Stimulated activated CD4-positive, alpha-beta T cell treated with anti-CD3 and anti-CD28 coated beads, TNF-alpha, amount 100 ng/mL, for 48 hours (primary cell): ENCODE measurements at places on chromosomes 5 and 9.

- no peak for DNase-seq
Measured at GRCh38 chr9:128555180-128555721, 2.9 kb downstream of the SPTAN1 start.

DNA sequence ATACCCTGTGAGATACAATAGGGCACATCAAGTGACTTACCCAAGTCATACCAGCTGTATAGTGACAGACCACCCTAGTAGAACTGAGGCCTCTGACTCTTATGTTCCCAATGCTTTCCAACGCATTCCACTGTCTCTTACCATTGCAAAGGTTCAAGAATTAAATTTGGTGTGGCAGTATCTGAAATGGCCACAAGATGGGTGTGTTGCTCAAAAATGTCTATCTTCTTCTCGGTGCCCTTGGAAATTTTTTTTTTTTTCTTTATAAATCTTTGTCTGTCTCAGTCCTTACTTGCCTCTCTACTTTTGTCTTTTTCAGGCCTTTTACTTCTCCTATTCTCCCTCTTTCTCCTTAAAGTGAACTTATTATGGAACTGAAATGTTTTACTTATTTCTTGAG lies 48.4 kb downstream of the GPR21 start:
- no peak for DNase-seq

GRCh38 chr9:7234144-7234543 lies 476.4 kb downstream of the KDM4C start:
- DNase-seq: peak; percentile 30

GRCh38 chr5:111993242-111993641 lies 236.2 kb upstream of the NREP start:
- no peak for DNase-seq

GRCh38 chr9:123568691-123569688 lies 213.0 kb downstream of the CRB2 start:
- no peak for DNase-seq

DNA sequence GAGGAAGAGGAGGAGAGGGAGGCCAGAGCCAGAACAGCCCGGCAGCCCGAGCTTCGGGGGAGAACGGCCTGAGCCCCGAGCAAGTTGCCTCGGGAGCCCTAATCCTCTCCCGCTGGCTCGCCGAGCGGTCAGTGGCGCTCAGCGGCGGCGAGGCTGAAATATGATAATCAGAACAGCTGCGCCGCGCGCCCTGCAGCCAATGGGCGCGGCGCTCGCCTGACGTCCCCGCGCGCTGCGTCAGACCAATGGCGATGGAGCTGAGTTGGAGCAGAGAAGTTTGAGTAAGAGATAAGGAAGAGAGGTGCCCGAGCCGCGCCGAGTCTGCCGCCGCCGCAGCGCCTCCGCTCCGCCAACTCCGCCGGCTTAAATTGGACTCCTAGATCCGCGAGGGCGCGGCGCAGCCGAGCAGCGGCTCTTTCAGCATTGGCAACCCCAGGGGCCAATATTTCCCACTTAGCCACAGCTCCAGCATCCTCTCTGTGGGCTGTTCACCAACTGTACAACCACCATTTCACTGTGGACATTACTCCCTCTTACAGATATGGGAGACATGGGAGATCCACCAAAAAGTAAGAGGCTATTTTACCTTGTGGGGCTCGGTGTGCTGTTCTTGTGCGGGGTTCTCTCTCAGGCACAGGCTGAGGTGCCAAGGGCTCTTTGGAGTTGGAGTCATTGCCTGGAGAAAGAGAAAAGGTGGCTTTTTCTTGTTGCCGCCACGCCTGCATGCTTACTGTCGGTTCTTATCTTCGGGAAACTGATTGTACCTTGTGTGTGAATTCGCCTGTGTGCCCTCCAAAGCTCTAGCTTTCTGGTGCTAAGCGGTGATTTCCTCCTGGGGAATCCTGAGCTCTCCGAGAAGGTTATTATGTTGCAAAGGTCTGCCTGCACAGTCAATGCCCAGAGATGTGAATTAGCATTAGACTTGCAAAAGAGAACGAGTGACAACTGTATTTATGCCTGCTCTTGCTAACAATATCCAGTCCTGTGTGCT lies at the start of gene ISL1:
Gene ISL1, plus strand, starts transcription at position 318 of the 991 bp plus-strand sequence. Its CDS starts 224 bp downstream, at position 542.
- no peak for DNase-seq

- DNase-seq: no peak
Measured at GRCh38 chr9:21994556-21995005, at the start of gene CDKN2B-AS1. CDKN2B-AS1 (plus strand) TSS chr9:21994791.

DNA sequence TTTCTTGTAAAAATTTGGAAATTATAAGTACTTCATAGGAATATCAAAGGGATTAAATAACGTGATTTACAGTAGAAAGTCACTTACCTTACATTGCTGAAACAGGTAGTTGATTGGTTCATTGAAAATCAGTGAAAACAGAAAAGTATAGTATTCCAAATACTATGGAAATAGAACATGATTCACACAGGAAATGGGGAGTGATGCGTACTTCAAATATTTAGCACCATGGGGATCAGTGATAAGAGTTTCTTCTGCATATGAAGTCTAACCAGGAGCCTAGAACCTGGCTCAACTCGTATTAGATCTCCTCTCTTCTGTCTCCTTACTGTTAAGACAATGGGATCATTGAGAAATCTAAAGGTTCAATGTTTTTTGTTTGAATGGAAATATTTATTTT lies 133.3 kb downstream of the FAM174A start:
- no peak for DNase-seq

- DNase-seq: no peak
Measured at GRCh38 chr5:2813678-2814077, 62.2 kb upstream of the IRX2 start.

DNA sequence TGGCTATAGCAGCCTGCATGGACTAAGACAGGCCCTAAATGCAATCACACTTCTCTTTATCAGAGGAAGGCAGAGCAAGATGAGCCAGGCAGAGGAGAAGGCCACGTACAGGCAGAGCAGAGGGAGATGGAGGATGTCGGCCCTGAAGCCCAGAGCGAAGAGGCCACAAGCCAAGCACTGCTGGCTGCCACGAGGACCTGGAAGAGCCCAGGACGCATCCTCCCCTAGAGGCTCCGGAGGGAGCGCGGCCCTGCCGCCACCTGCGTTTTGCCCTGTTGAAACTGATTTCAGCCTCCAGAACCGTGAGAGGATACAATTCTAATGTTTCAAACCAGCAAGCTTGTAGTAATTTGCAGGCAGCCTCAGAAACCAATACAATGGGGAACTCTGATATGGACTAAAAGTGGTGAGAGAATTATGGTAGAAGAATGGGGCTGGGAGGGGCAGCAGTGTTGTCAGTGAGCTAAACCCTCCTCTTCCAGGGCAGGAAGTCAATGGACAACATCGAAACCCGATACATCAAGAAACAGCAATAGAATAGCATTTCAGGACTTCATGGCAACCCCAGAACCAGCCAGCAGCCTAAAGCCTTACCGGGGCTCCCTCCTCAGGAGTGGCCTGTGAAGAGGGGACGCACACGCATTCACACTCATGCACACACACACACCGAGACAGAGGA lies 32.6 kb downstream of the ADAMTS2 start:
- no peak for DNase-seq

DNA sequence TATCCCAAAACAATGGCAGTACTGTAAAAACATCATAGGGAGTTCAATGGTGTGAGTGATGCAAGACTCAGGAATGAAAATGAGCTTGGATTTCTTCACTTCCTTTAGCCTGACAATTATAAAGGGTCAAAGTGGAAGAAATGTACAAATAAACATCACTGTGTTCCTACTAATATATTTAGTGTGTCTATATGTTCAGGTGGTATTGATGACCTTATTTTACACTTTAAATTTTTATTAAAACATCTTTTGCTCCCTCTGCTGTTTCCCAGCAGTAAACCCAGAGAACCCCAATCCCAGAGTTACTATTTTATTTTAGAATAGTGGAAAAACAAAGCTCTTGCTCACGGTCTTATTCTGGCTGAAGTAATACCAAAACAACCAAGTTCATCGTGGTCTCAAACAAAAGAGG lies 2.0 kb downstream of the LOX start:
- no peak for DNase-seq

GRCh38 chr9:82488313-82489200 lies 500.0 kb downstream of the SPATA31D1 start:
- DNase-seq: no peak

DNA sequence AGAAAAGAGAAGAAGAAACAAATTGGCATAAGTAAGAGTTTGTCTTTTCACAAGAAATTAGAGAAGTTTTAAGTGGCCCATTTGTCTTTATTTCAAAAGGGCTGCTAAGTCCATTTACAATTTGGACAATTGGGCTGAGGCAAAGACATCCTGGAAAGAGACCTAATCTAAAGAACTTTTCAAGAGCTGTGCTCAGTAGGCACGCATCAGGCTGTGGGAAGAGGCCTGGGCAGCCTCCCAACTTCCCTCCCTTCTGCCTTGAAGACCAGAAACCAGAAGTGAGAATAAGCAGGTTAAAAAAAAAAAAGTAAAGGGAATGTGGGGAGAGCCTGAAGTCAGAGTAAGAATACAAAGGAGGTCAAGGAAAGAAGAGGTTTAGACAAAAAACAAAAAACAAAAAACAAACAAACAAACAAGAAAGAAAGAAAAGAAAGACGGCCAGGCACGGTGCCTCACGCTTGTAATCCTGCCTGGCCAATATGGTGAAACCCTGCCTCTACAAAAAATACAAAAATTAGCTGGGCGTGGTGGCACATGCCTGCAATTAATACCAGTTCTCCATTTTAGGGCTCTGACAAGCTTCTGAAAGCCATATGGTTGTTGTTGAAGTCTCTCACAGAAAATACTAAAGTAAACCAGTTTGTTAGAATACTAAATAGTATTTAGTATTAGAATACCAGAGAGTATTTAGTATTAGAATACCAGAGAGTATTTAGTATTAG lies 48.0 kb upstream of the CEP78 start:
- no peak for DNase-seq

GRCh38 chr5:156641686-156642085 lies 208.4 kb upstream of the PPP1R2B start:
- no peak for DNase-seq

DNA sequence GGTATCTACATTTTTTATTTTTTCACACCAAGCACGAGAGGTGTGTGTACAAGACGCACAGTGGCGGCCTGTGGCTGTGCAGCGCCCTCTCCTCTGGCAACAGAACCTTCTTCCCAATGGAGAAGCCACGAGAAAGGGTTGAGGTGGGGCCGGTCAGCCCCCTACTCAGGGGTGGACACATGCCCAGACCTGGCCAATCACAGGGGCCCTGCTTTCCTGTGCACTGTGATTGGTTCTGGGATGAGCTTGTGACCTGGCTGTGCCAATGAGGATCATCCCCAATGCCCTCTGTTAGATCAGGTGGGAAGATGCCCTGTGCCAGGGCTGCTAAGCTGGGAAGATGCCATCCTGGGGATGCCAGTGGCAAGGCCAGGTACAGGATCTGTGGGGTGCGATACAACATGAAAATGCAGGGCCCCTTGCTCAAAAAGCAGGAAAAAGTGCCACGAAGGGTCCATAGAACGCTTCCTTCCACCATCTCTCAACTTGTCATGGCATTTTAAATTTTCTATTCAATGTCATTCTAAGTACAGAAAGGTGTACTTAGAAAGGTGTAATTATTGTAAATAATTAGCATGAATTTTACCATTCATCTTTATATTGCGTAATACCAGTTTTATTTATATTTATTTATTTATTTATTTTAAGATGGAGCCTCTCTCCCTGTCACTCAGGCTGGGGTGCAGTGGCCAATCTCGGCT lies 15.4 kb downstream of the IER5L start:
- DNase-seq: no peak

DNA sequence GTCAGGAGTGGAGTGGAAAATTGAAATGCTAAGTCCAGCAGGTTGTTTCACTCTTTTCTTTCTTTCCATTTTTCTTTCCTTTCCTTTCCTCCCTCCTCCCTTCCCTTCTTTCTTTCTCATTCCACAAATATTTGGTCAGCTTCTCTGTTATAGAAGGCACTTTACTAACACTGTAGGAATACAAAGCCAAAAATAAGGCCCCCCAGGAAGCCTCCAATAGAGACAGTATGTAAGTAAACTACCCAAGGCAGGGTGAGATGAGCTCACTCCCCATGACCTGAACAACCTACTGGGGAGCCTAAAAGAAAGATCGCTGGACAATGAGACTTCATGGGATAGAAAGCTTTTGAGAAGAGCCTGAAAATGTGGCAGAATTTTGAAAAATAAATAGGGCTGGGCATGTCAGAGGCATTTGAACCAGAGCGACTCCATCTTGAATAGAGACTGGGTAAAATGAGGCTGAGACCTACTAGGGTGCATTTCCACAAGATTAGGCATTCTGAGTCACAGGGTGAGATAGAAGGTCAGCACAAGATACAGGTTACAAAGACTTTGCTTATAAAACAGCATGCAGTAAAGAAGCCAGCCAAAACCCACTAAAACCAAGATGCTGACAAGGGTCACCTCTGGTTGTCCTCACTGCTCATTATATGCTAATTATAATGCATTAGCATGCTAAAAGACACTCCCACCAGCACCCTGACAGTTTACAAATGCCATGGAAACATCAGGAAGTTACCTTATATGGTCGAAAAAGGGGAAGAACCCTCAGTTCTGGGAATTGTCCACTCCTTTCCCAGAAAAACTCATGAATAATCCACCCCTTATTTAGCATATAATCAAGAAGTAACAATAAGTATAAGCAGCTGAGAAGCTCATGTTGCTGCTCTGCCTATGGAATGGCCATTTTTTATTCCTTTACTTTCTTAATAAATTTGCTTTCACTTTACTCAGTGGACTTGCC lies 158.9 kb upstream of the EGFLAM start:
- DNase-seq: no peak

DNA sequence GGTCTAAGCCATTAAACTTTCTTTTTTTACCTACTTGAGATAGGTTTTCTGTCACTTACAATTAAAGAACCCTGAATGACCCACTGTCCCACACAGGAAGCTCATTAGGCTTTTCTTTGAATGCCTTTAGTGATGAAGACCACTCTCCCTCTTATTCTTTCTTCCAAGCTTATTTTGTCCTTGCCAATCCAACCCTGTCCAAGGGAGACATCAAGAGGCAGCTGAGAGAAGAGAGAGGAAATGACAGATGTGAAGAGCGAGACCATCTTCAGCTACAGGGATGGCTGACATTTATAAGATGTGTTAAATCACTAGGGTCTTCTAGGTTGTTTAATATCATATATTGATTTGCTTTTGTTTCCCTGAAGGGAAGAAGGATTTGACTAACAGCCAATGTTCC lies 133.5 kb downstream of the FAM114A2 start:
- no peak for DNase-seq

- no peak for DNase-seq
Measured at GRCh38 chr5:39021413-39021812, 52.8 kb downstream of the RICTOR start.

DNA sequence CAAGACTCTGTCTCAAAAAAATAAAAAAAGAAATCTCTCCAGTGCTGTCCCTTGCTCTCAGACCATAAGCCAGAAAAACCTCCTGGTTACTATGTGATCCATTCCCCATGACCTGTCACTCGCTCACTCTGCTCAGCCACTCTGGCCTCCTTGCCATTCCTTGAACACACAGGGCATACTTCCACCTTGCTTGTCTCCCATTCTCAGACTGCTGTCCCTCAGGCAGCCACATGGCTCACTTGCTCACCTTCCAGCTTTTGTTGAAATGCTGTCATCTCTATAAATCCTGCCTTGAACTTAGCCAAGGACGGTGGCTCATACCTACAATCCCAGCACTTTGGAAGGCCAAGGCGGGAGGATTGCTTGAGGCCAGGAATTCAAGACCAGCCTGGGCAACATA lies 82.9 kb downstream of the UGCG start:
- no peak for DNase-seq

- DNase-seq: no peak
Measured at GRCh38 chr9:36443581-36443980, 43.5 kb upstream of the RNF38 start.
